ENCODE measurements at places on chromosomes 7 and 10.

DNA sequence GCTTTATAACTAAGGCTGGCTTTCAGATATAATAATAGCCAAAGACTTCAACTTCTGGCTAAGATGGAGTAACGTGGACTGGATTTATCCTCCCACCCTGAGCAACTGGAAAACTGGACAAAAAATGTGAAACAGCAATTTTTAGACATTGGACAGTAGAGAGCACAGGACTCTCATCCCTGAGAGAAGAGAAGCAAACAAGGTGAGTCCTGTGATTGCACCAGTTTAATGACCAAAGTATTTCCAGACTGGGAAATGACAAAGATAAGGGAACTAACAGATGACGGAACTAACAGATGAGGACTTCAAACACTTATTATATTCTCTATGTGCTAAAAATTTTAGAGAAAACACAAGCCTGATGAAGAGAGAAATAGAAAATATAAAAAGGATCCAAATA lies 175.7 kb upstream of the SLC25A13 start:
- no peak for DNase-seq

GRCh38 chr10:60351191-60351853 lies 38.4 kb downstream of the ANK3 start:
- no peak for DNase-seq

DNA sequence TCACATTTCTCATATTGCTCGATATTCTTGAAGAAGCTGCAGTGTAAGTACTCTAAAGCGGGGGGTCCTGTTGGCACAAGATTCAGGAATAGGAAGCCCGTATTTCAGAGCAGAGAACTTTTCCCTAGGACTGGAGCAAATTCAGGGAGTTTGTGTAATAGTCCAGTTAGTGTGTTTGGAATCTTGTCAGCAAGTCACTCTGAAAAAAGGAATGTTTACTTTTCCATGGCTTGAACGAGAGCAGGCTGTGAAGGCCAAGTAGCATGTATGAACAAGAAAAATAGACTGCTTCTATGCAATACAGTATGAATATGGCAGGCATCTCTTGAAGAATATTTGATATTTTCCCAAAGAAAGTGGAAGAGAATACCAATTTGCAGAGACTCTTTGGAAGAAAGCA lies 39.8 kb downstream of the CDC123 start:
- no peak for DNase-seq

GRCh38 chr7:29565982-29566746 lies 2.5 kb downstream of the PRR15 start:
- no peak for DNase-seq

GRCh38 chr7:31811650-31812461 lies 124.8 kb downstream of the PPP1R17 start:
- DNase-seq: no peak

- no peak for DNase-seq
These were observed 18.0 kb upstream of the SFMBT2 start for GRCh38 chr10:7428673-7429350.

- no peak for DNase-seq
These were observed 94.8 kb downstream of the SORCS3 start for GRCh38 chr10:104735757-104736391.

DNA sequence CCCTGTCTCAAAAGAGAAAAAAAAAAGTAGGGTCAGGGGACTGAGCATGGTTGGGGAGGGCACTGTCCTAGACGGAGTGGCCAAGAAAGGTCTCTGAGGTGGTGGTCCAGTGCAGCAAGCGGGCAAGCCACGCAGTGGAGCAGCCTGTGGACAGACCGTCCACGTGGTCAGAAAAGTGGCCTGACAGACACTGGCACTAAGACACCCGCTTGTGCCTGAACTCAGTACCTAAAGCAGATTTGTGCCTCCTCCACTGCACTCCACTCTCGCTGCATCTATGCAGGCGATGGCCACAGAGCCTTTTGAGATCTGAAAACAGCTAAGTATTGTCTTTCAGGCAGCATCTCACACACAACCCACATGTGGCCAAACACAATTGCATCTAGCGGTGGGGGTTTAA lies 8.8 kb downstream of the ASB10 start:
- no peak for DNase-seq

DNA sequence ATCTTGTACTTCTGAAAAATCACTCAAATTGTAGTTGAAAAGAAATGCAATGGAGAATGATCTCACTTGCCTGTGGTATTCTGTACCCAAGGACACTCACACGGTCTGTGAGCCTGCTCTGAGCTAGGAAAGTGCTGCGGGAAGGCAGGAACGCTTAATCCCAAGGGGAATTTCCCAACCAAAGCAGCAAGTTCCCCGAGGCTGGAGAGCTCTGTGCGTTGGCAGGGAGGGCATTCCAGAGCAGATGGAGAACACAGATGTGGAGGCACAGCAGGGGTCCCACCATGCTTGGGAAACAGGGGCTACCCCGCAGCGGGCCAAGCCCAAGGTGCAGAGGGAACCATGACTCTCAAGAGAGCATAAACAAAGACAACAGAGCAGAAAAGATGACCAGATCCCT lies 13.6 kb downstream of the SVIL start:
- no peak for DNase-seq

- DNase-seq: peak; percentile 26
These were observed 39.0 kb downstream of the ADK start for GRCh38 chr10:74189999-74190421.

DNA sequence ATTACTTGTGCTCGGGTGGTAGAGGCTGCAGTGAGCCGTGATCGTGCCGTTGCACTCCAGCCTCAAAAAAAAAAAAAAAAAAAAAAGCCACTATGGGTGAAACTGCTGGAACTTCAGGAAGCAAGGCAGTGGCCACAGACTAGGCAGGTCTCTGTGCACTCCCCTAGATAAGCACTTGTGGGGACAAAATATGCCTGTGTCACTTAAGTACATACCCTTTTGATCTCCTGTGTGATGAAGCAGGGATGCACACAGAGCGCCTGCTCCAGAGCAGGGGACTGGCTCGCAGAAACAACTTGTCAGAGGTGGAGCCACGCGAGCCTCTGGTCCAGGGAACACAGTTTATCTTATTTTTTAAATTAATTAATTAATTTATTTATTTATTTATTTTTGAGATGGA lies 42.9 kb upstream of the PSAP start:
- DNase-seq: peak; percentile 57

DNA sequence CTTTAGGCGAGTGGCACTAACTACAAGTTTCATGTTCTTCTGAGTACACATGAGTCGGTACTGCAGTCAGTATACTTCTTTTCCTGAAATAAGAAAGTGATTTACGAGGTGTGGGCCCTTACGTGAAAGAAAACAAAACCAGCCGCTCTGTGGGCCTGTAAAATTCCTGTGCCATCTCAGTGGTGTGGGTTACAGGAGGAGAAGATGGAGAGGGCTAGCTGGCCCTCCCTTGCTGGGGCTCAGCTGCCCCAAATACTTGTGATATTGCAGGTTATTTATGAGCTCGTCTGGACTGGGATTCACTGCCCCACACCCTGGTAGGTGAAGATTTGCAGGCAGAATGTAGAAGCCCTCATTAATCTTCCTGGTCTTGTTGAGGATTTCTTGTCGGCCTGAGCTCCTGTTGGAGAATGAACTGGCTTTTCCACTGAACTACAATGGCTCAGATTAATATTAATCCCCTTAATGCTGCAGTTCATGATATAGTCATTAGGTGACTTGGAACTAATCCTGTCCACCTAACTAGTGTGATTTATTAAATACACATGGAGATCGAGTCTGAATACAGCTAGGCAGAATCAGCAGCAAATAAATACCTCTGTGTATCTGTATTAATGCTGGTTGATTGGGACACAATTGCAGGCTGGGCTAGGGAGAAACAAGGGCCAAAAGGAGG lies 68.0 kb downstream of the GBF1 start:
- no peak for DNase-seq

DNA sequence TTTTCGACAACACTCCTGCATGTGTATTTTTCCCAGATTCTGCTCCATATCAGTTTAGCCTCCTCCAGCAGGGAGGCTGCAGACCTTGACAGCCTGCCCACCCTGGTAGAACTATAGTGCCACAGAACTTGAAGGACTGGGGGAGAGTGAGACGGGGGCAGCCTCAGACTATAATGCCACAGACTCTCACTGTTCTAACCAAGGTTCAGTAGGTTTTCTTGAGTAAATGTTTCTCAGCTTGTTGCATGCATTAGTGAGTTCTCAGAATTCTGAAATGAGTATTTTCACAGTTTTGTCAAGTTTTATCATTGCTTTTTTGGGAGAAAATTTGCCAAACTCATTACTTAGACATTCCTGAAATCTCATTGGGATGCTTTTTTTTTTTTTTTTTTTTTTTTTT lies 95.9 kb downstream of the ZNRF2 start:
- DNase-seq: no peak

GRCh38 chr7:128084896-128085608 lies 53.8 kb upstream of the LRRC4 start:
- no peak for DNase-seq

DNA sequence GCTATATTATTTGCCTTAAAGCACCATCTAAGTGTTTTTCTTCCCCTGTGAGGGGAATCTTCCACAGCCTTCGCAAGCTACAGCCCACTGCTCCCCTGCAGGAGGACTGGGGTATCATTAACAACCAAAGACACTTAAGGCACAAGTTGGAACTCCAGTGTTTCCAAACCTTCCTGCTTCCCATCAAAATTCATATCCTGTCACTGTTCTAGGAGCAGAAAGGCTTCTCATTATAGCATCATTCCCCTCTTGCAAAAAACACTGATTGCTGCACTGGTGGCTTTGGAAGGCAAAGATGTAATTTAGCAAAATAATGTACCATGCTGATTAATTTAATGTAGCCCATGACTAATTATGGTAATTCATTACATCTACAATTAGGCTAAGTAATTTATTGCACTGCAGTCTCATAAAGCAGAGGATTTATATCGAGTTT lies 207.2 kb downstream of the SKAP2 start:
- no peak for DNase-seq

DNA sequence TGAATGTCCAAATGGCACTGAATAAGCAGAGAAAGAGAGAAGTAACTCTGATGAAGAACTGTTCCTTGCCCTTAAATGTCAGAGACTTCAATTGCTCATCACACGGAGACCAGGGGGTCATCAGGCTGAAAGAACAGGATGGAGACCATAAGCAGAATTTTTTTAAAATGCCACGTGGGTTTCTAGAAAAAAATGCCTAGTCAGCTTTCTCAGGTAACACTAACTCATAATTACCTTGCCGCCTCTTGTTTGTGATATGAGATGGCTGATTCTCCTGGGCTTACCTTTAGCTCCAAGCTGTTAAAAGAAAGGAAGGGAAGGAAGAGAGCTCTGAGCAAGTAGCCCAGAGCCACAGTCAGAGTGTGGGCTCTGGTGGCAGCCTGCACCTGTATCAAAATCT lies 372.0 kb downstream of the GPAM start:
- DNase-seq: no peak

GRCh38 chr10:30818010-30818660 lies 188.6 kb upstream of the LYZL2 start:
- DNase-seq: peak; percentile 88

DNA sequence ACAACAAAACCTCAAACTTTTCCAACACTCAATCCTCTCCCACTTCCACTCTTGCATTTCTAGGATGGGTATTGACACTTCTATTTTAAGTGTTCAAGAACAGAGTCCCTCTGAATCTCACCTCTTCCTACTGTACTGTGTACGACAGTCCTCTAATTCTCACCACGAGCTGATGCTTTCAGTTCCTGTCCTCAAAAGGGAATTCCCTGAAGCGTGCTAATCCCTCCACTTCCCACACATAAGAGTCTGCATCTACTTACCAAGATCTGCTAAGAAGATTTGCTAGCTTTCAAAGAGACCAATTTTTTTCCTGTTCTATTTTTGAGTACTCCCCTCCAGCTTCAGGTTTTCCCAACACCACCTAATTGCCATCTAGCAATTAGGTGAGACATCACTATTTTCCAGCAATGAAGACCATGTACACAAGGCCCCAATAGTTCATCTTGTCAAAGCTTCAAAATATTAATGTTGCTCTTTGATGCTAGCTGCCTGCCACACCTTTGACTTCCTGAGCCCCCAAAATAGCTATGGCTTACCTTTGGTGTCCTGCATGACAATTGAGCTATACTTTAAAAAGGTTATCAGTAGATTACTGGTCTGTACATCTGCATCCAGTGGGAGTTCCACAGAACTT lies 54.4 kb downstream of the ARMH3 start:
- no peak for DNase-seq

- no peak for DNase-seq
These were observed at the start of gene PLEKHS1 for GRCh38 chr10:113751181-113751732. TSS of gene PLEKHS1 (plus strand) at chr10:113751682. CDS start at chr10:113755278, 3,596 bp downstream.

GRCh38 chr7:25386311-25386744 lies 158.0 kb upstream of the NPVF start:
- no peak for DNase-seq

- DNase-seq: no peak
These were observed 487.2 kb downstream of the RPS24 start for GRCh38 chr10:78520737-78521430.

All from erythroblast (primary cell).